Aortic smooth muscle cell (primary cell): ENCODE measurements at places on chromosomes 7 and 10. TPM values are rescaled to one million over a fixed set of nuclear protein-coding genes. Genes with fewer than 3 reads are reported as not detected.

Gene ACTR3C
- not detected in 2 replicates for total RNA-seq

Gene MCM10
- 5.2 and 14.3 TPM in 2 replicates for total RNA-seq

Gene LRIT1
- total RNA-seq = not detected in 2 replicates

Gene AKR1E2
- 5.0 and 5.4 TPM in 2 replicates for total RNA-seq

Gene CXCL12
- total RNA-seq = 814 and 1,285 TPM in 2 replicates

Gene FKBP6
- total RNA-seq = not detected in 2 replicates

Gene ASIC3
- total RNA-seq = 0.06 TPM in 1 of 2 replicates, not detected in the other

Gene TDRD1
- 0.92 and 1.9 TPM in 2 replicates for total RNA-seq

Gene SCART1
- 3.3 TPM in 2 replicates for total RNA-seq

Gene TMEM140
- total RNA-seq = 18.8 and 25.4 TPM in 2 replicates

Gene NUTM2A
- 0.19 and 0.40 TPM in 2 replicates for total RNA-seq

Gene BLOC1S2
- total RNA-seq = 34.2 and 41.4 TPM in 2 replicates

Gene STARD3NL
- 73.4 and 78.2 TPM in 2 replicates for total RNA-seq

Gene CFAP70
- 1.6 and 2.0 TPM in 2 replicates for total RNA-seq

Gene TMEM254
- total RNA-seq = 5.8 and 6.9 TPM in 2 replicates

Gene FGL2
- 616 and 760 TPM in 2 replicates for total RNA-seq

Gene SPDYE1
- not detected in 2 replicates for total RNA-seq

Gene ADRB1
- total RNA-seq = not detected in 2 replicates

Gene RPEL1
- total RNA-seq = 0.12 TPM in 1 of 2 replicates, not detected in the other

Gene ABCC2
- total RNA-seq = 0.13 and 0.25 TPM in 2 replicates

Gene SCIN
- under 0.01 and 0.25 TPM in 2 replicates for total RNA-seq

Gene VIPR2
- 0.06 and 0.13 TPM in 2 replicates for total RNA-seq

Gene NEUROG3
- total RNA-seq = not detected in 2 replicates
